Activated CD4-positive, alpha-beta T cell treated with anti-CD3 and anti-CD28 coated beads for 24 hours (primary cell): ENCODE measurements at places on chromosomes 3 and 15.

- DNase-seq, result no peak
Observed at GRCh38 chr3:171556148-171556547, 95.9 kb upstream of the TNIK start.

DNA sequence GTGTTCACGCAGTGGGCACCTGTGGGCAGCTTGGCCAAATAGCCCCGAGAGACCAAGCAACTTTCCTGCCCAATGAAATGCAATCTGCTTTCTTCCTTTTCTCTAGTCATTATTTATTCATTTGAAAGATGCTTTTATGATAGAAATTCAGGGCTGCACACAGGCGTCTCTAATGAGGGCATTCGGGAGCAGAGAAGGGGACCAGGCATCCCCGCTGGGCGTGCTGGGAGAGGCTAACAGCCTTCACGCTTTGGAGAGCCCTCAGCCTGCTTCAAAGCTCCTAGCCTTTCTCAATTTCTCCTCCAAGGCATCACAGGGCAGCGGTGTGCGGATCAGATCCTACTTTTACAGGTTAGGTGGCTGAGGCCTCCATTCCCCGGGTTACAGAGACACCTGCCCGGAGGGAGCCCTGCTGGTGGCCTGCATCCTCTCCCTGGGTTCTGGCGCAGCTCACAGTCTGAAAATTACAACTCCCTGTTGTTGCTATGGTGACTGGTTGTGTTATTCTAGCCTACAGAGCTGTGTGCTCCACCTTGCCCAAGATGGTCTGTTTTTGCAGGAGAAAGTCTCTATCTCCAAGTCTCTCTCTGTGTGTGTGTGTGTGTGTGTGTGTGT, 21.8 kb upstream of the KLF13 start:
- DNase-seq, result no peak

- DNase-seq, result no peak
Observed at GRCh38 chr3:51243924-51244323, 141.2 kb upstream of the MANF start.

DNA sequence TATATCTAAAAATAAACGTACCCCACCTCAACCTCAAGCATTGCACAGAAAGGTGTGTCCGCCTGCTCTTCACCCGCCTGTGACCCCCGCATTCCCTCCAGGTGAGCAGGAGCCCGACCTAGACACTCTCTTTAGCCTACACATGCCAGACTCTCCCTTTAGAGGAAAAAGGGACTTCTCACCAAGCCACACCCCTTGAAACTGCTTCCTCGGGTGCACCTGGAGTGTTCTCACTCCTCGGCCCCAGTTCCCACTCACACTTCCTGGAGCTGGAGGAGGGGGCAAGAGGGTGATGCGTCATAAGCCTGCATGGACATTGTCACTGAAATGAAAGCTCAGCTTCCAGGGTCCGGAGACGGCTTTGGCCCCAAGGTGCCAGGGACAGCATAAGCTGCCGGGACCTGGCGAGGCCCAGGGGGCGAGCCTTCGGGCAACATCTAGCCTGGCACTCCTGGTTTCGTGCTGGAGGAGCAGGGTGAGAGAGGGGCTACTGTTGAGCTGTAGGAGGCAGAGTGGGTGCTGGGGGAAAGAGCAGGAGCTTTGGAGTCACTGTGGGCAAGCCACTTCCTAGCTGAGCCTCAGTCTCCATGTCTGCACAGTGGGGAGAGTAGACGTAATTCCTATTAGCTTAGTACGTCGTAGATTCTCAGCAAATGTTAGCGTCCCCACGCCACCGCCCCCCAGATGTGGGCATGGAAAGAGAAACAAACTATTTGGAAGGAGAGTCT, 9.8 kb upstream of the MUC4 start:
- DNase-seq, result no peak

DNA sequence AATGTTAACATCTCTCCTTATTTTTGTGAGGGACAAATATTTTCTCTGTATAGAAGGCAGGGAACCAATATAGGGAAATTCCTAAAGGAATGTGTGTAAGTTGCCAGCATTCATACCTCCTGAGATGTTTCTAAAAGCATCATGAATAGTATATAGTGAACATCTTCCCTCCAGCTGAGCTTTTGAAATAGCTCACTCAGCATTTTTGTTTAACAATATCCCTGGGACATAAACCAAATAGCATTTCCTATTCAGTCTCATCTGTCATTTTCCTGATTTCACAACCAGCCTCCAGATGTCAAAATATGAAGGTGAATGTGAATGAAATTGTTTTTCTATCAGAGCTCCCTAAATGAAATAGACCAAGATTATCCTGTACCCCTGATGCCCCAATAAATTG, 137.2 kb downstream of the PPM1L start:
- DNase-seq, result no peak

DNA sequence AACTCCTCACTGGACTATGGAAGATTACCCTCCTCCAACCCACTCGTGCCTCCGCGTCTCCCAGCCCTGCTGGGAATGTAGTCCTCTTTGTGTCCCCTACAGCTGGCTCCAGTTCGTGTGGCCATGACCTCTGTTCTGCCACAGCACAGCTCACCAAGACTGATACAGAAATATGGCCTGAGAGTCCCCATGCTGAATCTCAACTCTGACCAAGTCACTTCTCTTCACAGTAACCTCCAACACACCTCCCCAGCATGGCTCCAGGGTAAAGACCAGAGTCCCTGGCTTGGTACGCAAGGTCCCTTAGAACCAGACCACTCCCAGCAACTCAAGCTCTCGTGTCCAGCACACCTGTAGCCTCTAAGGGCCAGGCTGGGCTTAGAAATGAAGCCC, 2.3 kb upstream of the COL7A1 start:
- DNase-seq, result no peak

DNA sequence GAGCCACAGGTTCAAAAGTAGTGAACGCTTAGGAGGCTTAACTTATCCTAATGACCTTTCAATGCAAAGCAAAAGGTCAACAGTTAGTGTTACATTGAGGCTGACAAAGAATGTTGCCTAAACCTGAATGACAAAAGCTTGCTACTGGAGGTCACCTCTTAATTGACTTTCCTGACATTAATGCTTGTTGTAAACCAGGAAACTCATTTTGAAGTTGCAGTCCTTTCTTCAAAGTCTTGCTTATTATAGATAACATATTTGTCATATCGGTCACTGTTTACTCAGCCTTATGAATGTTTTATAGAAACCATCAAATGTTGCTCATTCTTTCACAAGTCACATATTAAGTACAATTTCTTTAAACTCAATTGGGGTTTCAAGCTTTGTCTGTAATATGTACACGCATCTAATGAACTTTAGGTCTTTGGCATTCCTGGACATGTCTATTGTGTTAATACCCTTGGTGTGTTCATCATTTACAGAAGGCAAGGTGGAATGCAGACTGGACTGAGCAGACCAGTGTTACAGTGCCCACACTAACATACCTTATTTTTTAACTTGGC, 488.2 kb upstream of the NECTIN3 start:
- DNase-seq, result no peak

GRCh38 chr15:97566961-97567360, 393.5 kb upstream of the ARRDC4 start:
- DNase-seq, result no peak

DNA sequence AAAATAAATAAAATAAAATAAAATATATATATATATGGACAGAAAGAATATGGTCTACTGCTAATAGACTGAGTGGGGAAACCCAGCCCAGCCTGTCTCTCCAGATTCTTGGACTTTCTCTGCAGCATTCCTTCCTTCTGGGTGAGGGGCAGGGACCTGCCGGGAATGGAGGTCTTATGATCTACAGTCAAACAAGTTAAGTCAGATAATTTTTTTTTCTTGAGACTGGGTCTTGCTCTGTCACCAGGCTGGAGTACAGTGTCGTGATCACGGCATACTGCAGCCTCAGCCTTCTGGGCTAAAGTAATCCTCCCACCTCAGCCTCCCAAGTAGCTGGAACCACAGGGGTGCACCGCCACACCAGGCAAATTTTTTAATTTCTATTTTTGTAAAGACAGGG, 33.5 kb upstream of the ZNF774 start:
- DNase-seq, result no peak

DNA sequence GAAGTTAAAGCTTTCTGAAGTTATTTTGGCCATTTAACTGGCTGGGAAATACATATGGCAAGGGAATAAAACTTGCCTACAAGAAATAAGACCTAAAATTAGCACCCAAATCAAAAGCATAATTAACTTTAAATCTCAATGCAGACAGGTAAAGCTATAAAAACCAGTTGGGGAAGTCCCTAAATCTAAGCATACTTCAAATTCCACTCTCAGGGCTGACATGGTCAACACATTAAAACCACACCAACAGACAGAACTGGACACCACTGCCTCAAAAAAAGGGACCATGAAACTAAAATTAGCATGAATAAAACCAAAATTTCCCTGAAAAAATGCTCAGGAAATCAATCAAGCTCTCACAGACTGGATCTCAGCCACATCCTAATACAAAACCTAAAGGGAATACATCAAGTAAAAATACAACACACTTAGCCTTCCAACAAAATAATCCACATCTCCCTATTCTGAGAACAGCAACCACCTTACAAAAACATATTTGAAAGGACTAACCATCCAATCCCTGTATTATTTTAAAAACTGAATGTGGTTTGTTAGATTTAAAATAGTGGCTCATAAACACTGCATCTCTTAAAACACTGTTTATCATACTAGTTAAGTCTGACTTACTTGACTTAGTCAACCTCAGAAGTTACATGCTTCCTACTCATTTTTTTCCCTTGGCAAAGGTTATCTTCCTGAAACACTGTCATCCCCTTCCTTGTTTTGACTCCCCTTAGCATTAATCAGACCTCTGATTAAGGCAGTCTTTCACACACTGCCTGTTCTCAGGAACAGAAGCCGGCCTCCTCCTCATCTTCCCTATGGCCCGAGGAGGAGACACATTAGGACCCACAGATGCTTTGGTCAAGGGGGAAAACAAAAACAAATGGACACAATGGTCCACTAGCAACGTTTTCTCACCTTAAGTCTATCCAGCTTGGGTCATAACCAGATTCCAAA, 8.3 kb downstream of the TRA2B start:
- no peak for DNase-seq

- DNase-seq, result no peak
Observed at GRCh38 chr3:49673121-49673714, 933 bp upstream of the APEH start.

DNA sequence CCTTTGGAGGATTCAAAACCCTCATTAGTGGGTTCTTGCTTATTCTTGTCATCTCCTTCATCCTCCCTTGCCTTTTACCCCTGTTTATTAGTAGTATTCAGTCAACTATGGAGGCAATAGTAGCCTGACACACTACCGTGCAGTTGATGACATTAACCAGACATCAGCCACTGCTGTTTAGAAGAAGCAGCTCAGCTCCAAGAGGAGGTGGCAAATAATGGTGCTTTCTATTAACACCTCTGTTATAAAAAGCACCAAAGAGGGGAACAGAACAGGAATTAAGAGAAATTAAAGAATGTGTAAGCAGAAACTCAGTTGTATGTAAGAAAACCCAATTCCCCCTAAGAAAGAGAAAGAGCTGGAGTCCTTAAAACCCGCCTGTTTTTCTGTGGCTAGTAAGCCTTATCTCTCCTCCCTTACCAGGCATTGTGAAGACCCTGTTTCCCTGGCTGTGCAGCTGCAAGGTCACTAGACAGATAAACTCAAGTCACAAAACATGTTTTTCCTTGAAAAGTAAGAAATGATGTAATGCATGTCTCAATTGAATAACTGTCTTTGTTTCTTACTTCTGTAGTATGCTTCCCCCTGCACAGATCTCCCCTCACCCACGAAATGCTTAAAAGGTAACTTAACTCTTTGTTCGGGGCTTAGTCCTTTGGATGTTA, 21.2 kb downstream of the CCR4 start:
- DNase-seq, result no peak

DNA sequence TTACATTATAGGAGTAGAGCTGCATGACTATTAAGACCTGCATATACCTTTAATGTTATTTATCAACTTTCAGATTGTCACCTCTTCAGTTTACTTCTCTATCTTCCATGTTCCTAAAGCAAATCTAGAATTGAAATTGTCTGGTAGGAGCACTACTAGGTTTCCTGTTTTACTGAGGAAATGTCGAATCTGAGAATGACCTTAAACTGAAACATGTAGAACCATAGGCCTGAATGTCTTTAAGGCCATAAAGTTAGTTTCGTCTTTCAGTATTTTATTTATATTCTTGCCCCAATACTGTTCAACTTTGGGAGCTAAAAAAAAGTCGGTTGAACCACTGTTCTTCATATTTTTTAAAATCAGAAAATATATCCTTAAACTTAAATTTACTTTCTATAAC, 92.7 kb downstream of the IL1RAP start:
- DNase-seq, result no peak

DNA sequence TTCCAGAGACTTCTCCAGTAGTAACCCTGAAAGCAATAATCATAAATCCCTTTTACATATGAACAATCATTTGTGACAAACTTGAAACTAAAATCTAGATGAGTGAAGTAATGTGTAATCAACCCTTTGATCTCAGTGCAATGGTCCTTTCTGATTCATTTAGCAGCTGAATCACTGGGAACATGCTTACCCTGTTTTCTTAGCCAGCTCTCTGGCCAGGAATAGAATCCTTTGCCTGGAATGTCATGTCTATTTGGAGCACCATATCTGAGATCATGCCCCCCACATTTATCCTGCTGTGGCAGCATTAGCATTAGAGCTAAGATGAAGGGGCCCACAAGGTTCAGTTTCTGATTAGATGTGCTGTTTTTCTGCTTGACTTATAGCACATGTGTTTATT, 309.8 kb downstream of the OXSM start:
- no peak for DNase-seq

DNA sequence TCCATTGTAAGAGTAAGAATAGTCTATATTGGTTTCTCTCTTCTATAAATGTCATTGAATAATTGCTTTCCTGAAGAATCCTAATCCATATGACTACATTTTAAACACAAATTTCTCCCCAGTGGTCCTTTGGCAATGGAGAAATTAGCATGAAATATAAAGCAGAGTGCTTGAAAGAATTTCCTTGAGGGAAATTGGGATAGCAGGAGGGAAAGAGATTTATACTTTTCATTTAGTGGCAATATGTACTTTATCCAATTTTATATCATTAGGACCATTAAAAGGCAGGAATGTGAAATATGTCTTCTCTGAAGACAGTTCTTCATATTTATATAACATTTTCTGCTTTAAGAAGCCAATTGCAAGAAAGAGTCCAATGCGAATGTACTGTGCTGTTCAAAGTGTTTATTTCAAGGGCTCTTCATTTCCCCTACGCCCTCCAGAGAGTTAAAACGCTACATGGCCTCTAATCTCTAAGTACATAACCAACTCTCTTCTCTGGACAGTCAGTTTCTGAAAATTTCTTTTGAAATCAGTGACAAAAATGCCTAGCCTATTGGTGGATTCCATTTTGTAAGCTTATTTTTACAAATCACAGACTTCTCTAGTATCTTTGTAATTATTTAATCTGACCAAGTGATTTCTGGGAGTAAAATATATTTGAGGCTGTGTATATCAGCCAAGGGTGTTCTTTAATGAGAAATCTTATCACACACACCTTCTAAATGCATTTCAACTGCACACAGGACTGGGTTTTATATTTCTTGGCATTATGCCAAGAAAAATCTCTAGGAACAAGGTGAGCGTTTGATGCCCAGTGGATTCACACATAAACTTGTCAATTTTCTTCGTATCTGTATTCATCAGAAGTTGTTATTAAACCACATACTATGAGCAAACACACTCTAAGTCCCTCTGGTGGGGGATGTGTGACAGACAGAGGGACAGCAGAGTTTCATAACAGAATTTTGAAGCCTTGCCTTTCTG, 51.2 kb downstream of the KCNAB1 start:
- no peak for DNase-seq

- DNase-seq, result no peak
Observed at GRCh38 chr3:54564374-54564925, 363.4 kb downstream of the LRTM1 start.
